EL (cell line): ENCODE measurements at places on chromosomes 4 and X.

DNA sequence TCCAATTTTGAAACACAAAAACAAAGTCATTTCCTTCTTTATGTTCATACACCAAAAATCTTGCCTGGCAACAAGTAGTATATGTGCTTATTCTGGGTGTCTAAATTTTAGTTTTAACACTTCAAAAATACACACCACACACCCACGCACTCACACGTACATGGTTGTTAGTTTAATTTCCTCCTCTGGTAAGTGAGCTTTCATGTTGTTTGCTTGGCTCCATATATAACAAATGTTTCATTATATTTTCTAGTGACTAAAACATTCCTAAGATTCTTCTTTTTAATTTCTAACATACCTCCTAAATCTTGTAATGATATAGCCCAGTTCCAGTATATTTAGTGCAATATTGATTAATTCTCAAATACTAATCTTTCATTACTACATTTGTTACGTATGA is 80.9 kb downstream of the PRDM5 start:
- DNase-seq, result peak; percentile 37

DNA sequence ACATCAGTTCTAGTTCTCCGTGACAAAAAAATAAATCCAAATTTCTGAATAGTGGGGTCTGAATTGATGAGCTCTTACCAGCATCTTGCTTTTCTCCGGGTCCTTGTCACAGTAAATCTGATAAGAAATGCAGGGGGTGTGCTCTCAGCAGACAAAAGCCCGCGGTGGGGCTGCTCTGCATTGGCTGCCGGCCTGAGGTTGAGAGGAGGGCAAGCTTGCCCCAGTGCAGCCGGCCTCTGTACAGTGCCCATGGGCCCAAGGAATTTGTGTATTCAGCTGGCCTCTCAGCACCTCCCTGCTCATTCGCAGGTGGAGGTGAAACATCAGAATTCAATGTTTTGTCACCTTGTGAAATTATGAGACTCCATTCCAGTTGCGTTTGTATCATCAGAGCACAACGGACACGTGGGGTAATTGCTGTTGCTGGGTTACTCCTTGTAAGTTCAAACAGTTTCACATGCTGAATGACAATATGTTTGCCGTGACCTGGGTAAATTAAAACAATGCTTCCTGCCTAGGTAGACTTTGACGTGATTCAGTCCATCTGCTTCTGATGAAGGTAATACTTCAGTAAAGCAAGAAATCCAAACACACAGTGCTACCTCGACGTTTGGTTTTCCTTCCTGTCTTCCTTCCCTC is 596.4 kb downstream of the MID1IP1 start:
- DNase-seq, result no peak

- DNase-seq, result no peak
Observed at GRCh38 chrX:9062641-9063040, 28.7 kb upstream of the FAM9B start.

DNA sequence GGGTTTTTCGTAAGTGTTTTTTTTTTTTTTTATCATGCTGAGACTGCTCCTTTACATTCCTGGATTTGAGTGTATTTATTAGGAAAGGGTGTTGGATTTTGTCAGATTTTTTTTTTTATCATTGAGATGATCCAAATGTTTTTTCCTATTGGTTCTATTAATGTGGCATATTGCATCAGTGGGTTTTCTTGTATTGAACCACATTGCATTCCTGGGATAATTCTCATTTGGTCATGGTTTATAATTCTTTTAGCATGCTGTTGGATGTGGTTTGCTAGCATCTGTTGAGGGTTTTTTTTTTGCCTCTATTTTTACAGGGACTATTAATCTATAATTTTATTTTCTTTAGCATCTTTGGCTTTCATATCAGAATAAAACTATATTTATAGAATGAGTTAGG is 28.8 kb downstream of the COL4A5 start:
- DNase-seq, result peak; percentile 74

- peak; percentile 87 for DNase-seq
Observed at GRCh38 chrX:154373340-154374306, 811 bp downstream of the FLNA start.

GRCh38 chr4:155094201-155094820 is 114.1 kb upstream of the NPY2R start:
- DNase-seq, result no peak

- no peak for DNase-seq
Observed at GRCh38 chr4:121666091-121666679, 30.6 kb downstream of the ANXA5 start.

DNA sequence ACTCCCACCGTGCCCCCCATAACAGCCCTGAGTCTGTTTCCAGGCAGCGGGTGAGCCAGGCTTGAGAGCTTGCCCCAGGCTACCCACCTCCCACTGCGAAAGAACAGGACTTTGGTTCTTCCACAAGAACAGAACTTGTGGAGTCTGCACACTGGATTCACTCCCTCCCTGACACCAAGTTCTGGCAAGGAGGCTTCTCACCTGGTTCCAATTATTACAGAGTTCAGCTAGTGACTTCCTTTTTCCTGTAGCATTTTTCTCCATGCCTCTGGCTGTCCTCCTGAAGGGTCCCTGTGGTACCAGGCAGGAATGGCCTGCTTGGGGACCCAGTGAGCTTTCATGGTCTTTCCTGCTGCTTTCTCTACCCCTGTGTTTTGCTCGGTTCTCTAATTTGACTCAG is 208.6 kb upstream of the SFRP2 start:
- DNase-seq, result no peak

- DNase-seq, result peak; percentile 4
Observed at GRCh38 chr4:39331191-39331590, 35.0 kb downstream of the RFC1 start.

- no peak for DNase-seq
Observed at GRCh38 chr4:61924131-61924530, 724.0 kb downstream of the ADGRL3 start.

DNA sequence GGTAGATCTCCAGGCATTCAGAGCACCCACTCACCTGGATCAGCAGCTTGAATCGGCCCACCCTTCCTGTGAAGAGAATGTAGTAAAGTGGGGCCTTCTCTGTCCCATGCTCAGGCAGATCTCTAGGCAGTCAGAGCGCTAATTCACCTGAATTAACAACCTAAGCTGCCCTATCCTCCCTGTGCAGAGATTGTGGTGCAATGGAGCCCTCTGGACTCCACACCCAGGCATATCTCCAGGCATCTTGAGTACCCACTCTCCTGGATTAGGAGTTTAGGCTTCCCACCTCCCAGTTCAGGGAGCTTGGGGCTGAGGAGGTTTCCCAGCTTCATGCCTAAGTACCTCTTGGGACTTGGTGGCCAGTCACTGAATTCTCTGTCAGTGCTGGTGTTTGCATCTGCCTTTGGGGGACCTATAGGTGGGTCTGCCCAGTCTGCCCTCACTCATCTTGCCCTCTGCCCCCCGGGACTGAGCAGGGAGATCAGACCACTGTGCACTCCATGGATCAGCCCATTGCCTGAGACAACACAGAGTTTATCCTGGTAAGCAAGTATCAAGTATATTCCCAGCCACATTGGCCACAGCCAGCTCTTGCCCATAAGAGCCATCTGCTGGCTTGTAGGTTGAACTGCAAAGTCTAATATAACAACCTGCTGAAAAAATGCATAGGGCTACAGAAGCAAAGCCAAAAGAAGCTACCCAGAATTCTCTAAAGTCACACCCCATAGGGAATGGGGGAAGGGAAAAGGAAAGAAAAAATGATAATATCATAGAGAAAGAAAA is 372.9 kb downstream of the KLHL13 start:
- no peak for DNase-seq

- no peak for DNase-seq
Observed at GRCh38 chr4:80814266-80814665, 216.2 kb upstream of the BMP3 start.

GRCh38 chrX:108292053-108292452 is 146.2 kb downstream of the COL4A6 start:
- no peak for DNase-seq

DNA sequence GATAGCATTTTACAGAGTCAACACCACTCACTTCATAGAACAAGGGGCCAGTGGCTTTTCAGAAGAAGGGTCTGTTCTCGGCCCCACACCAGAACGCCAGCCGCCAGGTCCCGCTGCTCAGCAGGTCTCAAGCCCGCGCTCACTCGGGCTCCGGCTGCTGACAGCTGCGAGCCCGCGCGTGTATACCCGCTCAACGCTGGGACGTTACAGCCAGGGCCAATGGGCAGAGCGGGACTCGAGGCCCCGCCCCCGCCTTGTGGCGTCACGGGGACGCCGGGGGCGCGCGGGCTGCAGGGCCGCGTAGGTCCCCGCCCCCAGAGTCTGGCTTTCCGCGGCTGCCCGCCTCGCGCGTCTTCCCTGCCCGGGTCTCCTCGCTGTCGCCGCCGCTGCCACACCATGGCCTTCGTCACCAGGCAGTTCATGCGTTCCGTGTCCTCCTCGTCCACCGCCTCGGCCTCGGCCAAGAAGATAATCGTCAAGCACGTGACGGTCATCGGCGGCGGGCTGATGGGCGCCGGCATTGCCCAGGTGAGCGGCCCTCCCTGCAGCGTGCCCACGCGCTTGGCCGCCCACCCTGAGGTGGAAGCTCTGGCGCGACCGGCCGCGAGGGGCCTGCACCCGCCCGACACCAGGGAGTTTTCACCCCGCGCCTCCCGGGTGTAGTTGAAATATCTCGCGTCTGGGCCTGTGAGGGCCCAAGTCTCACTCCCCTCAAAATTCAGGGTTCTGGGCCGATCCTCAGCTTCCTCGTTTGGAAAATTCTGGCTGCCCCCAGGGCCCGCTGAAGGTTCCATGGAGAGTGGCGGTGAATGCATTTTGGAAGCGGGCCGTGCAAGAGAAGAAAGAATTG is at the start of gene HADH:
Gene HADH (plus strand): TSS at position 353 of the 850 bp plus-strand sequence. CDS start 44 bp downstream, at position 397.
- peak; percentile 91 for DNase-seq

DNA sequence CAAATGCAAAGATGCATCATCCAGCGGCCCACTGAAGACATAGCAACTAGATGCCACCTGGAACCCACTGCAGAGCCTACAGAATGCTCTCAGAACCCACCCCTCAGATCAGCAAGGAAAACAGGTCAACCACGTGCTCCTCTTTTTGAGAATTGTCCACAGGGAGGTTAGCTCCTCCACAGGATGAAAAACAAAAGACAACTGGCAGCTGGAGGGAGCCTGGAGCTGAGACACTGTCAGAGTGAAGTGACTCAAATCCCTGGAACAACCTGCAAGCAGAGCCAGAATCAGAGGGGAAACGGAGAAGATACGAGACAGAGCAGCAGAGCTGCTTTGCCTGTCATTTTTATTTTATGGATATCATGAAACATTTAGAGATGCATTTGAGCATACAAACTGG is 277.6 kb downstream of the GASK1B start:
- no peak for DNase-seq

GRCh38 chrX:136856551-136856950 is 24.0 kb downstream of the RBMX start:
- DNase-seq, result no peak

DNA sequence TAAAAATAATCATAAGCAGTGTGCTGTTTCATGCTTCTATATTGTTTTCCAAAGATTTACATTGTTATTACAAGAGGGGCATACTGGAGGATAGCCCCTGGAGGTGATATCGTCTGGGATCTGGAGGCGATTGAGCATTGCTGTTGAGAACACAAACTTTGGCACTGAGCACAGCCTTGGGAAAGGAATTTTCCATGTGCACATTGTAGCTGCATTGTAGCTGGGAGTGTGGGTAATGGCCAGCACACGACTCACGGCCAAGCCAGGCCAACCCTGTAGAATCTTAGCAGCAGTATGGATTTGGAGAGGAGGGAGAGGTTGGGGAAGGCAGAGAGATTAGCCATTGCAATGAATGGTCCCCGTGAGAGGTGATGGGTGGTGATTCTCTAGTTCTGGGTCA is 121.9 kb downstream of the SMIM20 start:
- no peak for DNase-seq

DNA sequence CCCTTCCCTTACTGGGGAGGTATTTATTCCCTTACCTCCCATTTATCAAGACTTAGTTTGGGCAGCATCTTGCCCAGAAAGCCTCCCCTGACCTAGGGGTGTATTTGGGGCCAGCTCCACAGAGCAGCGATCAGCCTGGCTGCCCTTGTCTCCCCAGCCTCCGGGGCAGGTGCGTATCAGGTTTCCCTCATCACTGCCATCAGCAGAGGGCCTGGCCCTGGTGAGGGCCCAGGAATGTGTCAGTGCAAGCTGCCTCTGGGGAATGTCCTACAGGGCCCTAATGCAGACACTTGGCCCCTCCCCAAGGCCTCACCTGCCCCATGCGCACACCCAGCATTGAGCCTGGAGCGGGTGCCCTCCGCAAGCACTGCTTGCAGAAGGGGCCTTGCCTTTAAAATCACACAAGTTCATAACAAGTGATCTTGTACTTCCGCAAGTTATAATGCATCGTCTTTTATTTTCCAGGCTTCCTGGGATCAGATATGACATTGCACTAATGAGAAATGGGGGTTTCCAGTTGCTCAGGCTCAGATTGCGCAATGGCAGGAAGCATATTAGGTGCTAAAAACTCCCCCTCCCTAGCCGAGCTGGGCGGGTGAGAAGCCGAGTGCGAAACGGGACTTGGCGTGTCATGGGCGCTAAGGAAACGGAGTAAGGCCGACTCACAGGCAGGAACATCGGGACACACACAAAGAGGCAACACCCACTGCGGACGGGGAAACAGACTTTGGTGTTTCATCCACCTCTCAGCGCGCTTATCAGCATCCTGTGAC is 25.4 kb upstream of the AFAP1 start:
- DNase-seq, result peak; percentile 37

DNA sequence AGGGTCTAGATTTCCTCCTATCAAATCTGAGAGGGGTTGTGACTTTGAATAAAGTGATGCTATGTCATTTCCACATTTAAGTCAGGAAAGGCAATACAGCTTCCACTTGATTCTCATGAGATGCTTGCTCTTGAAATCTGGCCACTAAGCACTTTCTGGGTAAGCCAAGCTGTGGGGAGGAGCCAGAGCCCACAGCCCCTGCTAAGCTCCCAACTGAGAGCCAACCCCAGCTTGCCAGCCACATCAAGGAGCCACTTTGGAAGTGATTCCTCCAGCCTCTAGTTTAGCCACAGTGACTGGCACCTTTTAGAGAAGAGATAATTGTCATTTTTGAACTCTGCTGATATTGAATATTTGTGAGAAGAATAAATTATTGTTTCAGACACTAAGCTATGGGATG is 1441.5 kb upstream of the IGFBP7 start:
- no peak for DNase-seq

- DNase-seq, result peak; percentile 82
Observed at GRCh38 chr4:57147335-57148060, 37.3 kb upstream of the IGFBP7 start.

GRCh38 chr4:158259955-158260575 is 49.8 kb downstream of the TMEM144 start:
- DNase-seq, result peak; percentile 46

DNA sequence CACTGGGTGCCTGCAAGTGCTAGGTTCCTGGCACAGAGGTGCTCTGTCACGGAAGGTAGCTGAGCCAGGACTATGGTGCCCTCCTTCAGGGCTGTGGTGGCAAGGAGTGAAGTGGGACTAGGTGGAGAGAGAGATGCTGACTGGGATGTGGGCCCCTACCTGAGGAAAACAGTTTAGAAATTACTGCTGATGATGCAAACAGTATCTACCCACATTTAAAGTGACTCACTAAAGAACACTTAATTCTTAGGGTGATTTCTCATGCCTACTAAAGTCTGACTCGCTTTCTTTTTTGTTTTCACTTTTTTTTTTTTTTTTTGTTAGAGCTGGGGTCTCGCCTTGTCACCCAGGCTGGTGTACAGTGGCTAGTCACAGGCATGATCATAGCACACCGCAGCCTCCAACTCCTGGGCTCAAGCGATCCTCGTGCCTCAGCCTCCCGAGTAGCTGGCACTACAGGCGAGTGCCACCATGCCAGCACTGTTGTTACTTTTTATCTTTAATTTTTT is 3.1 kb downstream of the ZNF185 start:
- no peak for DNase-seq
